Cerebellum (tissue), 4 donors: ENCODE measurements at places on chromosomes 2 and 18. TPM values are rescaled to one million over a fixed set of nuclear protein-coding genes. Genes with fewer than 3 reads are reported as not detected.
A peak's percentile ranks its signal among the peaks of the same experiment; 100 is the strongest.

The NT5DC4 gene
- not detected for total RNA-seq

The ALPP gene
- not detected for total RNA-seq

- no peak for DNase-seq
Measured at GRCh38 chr18:36352384-36352783, 54.9 kb downstream of the FHOD3 start.

GRCh38 chr2:170501421-170502043 lies 213.6 kb upstream of the SP5 start:
- no peak for DNase-seq

GRCh38 chr18:45085916-45086624 lies 405.4 kb downstream of the SETBP1 start:
- no peak for DNase-seq

The CFC1 gene
- total RNA-seq: 1.3 TPM

The SGPP2 gene
- total RNA-seq: 3.1 TPM

DNA sequence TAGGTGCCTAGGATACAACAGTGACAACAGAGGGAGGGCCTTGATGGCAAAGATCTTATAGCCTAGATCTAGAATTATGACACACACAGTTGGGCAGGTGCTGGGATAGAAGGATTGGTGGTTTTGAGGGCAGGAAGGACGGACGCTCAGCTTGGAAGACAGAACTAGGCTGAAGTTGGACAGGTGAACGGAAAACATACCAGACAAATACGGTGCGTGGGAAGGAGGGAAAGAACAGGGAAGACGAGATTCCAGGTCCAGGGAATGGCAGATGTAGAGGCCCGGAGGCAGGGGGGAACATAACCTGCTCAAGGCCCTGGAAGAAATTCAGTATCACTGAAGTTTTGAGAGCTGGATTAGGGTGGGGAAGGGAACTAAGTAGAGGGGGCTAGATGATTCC lies 40.8 kb downstream of the CRACDL start:
- no peak for DNase-seq

DNA sequence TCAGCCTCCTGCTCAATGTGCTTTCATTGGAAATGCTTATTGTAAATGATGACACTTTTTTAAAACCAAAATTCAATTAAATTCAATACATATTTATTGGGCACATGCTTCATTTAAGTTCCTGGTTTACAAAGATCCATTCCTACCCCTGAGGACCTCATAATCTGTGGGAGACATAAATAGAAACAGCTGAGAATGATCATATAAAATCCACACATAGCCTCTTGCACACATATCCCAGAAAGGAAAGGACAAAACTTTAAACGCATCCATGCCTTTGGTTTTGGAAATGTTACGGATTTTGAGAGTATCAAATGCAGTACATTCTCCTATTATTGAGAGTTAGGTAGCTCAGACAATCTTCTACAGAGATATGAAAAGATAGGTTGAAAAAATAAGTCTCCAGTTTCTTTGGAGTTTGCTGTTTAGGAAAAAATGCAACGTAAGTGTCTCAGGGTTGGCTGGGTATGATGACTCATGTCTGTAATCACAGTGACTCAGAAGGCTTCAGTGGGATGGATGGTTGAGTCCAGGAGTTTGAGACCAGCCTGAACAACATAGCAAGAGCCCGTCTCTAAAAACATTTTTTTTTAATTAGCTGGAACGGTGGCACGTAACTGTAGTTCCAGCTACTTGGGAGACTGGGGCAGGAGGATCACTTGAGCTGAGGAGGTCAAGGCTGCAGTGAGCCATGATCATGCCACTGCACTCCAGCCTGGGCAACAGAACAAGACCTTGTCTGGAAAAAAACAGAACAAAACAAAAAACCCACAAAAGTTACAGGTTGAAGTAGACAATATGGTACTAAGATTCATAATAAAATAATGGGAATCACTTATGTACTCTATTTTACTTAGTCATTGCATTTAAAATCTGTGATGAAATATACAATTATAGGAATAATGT lies 3.9 kb upstream of the PRELID3A start:
- DNase-seq: no peak

The CDH2 gene
- 134 TPM for total RNA-seq

The KCNJ13 gene
- 0.82 TPM for total RNA-seq

DNA sequence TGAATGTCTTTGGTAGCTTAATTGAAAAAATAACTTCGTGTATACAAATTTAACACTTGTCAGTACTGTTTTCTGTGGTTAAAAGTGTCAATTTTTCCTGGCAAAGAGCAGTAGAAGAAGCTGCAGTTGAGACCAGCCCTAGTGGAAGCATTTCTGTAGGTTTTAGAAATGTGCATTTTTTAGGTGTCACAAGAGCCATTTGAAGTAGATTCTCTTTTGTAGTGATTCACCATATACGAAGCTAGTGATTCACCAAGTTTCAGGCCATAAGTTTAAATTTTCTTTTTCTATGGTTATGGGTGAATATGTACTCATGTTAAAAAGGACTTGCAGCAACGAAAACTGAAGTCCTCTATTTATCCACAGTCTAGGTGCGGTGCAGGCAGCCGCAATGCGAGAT lies 4.2 kb downstream of the NABP1 start:
- no peak for DNase-seq

GRCh38 chr2:16613539-16614011 lies 52.1 kb downstream of the CYRIA start:
- DNase-seq: peak; percentile 58
